Trophoblast cell (in vitro differentiated cells and primary cell): ENCODE measurements at places on chromosomes 6 and 20.
A peak's percentile ranks its signal among the peaks of the same experiment; 100 is the strongest.

DNA sequence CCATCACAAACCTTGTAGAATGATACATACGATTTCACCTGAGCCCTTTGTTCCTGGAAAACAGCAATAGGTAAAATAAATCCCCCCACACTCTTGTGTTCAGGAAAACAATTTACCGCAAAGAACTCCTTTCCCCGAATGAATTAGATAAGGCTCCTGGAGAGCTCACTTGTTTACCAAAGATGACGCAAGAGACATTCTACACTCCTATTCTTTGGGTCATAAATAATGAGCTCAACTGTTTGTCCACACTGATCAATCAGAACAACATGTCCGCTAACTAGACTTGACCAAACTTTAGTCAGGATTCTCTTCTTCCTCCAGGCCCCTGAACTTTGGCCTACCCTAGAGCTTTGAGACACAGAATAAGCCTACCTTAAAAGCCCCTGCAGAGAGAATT, 271.9 kb upstream of the OPRM1 start:
- DNase-seq: no peak

DNA sequence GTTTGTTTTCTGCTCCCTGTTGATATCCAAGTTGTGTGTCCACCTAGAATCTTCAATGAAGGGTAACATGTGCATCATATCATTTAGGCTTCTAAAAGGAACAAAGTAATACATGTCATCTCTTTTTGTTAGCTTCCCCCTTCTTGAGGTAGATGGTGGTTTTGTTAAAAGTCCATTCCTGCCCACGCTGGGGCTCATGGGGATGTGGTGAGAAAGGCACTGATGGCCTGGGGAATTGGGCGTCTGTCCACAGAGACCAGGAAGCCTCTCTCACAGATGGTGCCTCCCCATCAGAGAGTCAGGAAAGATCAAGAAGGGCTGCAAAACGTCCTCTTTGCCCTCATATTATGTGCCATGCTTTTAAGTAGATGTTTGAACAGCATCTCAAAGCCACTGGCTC, 32.5 kb downstream of the GNAS start:
- DNase-seq: no peak

DNA sequence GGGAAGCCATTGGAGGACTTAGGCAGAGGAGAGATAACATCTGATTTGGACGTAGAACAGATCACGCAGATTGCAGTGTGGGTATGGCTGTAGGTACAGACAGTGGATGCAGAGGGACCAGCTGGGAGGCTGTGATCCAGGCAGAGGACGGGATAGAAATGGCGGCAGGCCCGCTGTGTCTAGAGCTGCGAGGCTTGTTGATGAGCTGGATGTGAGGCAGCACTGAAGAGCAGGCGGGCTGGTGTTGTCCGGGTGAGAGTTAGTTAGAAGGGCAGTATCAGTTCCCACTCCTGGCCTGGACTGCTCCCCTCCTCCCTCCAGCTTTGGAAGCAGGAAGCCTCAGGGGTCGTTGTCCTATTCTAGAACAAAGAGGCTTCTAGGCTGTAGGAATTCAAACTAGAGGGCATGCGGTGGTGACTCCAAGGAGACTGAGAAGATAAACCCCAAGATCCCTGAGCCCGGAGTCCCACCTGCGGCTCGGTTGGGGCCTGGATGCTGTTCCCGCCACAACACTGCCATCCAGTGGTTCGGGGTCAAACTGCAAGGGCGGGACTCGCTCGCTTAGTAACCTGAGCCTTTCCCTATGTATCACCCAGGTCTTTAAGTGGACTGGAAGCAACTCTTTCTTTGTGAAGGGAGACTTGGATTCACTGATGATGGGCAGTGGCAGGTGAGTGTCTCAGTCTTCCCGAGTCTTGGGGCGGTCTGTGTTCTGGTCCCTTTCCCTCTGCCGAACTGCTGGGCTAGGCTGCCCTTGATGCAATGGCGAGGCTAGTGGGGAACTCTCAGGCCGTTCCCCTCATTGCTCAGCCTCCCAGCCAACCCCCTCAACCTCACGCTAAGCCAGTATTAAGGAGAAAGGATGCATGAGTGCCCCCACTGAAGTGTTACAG, 11.2 kb downstream of the TLDC2 start:
- DNase-seq: peak; percentile 72

GRCh38 chr6:138848461-138848860, 52.6 kb downstream of the ECT2L start:
- DNase-seq: peak; percentile 84

- DNase-seq: peak; percentile 30
These were observed 190.9 kb downstream of the MAFB start for GRCh38 chr20:40497899-40498691.

GRCh38 chr6:22145823-22146677, 150.8 kb downstream of the PRL start:
- DNase-seq: no peak

DNA sequence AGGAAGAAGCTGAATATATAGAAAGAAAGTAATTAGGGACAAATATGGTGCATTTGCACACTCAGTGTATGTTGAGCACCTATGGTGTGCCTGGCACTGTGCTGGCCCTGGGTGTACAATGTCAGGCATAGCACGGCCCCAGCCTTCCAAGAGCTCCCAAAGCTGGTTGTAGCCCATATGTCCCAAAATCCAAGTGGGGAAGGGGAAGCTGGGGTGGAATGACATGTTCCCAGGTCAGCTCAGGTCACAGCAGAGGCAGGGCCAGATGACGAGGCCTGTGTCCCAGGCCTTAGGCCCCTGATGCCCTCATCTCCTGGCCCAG, 170.0 kb downstream of the VEGFA start:
- DNase-seq: no peak

- no peak for DNase-seq
These were observed 84.0 kb upstream of the ZNF217 start for GRCh38 chr20:53677447-53678314.

- DNase-seq: no peak
These were observed 19.1 kb downstream of the MYT1 start for GRCh38 chr20:64183313-64183712.

GRCh38 chr6:3176562-3177355, 19.4 kb upstream of the TUBB2A start:
- DNase-seq: peak; percentile 93

DNA sequence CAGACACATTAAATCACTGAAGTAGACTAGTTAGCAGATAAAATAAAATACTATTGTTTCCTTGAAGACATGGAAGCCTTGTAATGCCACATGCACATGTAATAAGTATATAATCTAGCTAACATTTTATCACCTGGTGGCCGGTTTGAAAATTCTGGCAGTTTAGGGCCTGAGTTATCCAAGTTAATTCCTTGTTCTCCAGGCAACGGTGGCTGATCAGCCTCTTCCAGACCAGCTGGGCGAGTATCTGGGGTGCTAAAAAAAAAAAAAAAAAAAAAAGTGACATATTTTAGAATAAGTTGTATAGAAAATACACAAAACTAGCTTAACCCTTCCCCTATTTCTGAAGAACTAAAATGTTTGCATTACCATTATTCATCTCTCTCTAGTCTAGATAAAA, 42.5 kb downstream of the TP53INP2 start:
- DNase-seq: no peak

GRCh38 chr6:83546636-83547035, 34.3 kb downstream of the PRSS35 start:
- DNase-seq: no peak

DNA sequence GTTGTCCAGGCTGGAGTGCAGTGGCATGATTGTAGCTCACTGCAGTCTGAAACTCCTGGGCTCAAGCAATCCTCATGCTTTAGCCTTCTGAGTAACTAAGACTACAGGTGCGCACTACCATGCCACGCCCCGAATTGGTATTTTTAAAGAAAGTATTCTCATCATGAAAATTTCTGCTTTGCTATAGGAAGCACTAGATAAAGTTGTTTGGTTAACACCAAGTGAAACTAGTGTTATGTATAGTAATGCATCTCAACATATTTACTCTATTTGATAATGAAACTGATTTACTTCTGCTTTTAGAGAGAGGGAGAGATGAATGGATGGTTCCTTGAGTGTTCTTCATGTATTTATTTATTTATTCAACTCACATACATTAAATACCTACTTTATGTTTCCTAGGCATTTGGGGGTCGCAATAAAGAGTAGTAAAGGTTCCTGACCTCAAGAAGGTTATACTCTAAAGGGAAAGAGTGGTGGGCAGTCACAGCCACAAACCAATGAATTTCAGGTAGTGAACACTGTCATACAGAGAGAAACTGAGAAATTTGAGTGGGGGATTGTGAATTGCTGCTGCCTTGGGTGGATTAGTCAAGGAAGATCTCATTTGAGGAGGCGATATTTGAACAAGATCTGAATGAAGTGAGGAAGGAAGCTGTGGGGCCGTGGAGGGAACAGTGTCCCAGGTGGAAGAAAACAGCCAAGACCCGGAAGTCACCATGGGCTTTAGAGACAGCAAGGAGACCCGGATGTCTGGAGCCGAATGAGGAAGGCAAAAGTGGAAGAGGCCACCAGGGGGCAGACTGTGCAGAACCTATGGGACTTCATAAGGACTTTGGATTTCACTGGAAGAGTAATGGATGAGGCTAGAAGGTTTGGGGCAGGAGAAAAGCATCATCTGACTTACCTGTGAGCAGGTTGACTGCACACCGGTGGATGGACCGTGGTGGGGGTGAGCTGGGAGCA, 185.6 kb downstream of the TSHZ2 start:
- peak; percentile 87 for DNase-seq

DNA sequence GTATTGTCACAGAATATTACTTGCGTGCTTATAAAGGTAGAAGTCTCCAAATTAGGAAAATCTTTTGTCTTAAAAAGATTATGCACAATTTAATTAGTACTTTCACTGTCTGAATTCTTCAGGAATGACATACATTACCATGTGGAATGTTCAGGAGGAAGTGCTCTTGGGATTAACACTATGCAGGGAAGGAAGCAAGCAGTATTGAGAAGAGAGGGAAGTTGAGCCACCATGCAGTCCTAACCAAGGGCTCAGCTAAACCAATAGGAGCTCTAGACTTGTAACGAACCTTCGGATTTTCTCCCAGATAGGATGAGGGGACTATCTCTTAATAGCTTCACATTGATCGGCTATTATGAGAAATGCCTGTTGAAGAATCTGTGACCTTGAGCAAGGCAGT, 918.4 kb upstream of the MANEA start:
- DNase-seq: no peak

GRCh38 chr6:95587989-95588388, 10.7 kb downstream of the MANEA start:
- no peak for DNase-seq

- no peak for DNase-seq
These were observed 62.4 kb downstream of the NCOA7 start for GRCh38 chr6:125853168-125853567.

GRCh38 chr6:158026054-158026900, 44.6 kb downstream of the SYNJ2 start:
- peak; percentile 52 for DNase-seq

DNA sequence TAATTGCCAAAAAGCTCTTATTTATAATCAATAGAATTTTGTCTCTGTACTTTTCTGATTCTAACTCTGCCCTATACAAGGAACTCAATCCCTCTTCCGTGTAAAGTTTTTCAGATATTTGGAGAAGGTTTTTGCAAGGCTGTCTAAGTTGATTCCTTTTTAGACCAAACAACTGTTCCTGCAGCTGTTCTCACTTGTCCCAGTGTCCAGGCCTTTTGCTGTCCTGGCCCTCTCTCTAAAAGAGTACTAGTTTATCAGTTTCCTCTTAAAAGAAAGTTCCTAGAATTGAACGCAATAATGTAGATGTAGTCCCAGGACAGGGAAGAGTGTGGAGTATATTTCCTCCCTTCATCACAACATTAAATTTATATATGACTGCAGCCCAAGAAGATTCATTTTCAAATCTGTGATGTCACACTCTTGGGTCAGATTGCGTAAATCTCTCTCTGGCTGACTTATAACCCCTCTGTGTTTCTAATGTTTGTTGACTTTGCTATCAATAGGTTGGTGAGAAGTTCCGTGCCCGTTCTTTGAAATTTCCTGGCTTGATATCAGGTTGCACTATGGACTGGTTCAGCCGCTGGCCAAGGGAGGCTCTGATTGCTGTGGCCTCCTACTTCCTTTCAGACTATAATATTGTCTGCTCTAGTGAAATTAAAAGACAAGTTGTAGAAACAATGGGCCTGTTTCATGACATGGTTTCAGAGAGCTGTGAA, 139.4 kb upstream of the GLP1R start:
- DNase-seq: no peak

DNA sequence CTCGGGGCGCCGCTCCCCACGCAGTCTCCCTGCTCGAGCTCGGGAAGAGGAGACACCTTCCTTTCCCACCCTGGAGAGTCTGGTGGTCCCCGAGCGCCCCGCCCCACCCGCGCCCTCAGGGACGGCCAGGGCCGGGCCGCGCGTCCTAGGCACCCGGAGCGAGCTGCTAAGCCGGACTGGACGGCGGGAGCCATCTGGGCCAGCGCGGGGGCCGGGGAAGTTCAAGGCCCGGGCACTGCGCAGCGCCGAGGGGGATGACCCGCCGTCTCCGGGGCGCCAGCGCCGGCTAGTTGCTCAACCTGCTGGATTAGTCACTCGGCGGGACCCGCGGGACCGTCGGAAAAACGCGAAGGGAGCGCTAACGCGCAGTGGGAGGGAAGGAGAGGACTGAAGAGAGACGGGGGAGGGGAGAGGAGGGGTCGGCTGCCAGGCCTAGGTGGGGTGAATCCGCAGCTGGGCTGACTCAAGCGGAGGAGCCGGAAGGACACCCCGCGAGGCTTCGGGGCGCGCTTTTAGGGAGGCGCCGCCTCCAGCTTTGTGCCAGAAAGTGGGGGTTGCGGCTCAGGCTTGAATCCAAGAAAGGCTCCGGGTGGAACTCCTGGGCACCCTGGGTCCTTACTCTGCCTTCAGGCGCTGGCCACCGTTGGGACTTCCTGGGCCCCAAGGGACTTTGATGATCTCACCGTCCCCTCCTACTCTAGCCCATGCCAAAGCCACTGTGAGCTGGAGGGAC, 75.7 kb upstream of the FOXP4 start:
- DNase-seq: peak; percentile 5

DNA sequence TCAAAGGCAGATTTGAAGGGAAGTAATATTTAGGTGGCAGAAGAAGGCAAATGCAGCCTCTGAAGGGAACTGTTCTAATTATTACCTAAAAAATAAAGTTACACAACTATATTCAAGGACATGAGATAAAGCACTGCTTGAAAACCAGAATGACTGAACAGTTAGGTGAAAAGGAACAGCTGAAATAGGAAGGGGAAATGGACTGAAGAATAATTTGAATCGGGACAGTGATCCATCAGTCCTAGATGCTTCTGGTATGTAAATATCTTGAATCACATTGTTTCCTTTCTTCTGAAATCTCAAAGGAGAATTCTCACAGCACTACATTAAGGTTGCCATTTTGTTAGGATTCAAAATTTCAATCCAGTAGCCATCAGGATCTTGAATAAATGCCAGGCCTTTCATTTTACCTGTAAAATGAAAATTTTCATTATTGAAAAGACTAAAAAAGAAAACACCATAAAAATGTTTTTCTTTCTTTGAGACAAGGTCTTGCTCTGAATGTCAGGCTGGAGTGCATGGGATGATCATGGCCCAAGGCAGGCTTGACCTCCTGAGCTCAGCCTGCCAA, 25.9 kb downstream of the GLO1 start:
- DNase-seq: no peak
